Activated CD8-positive, alpha-beta memory T cell treated with anti-CD3 and anti-CD28 coated beads, Interleukin-2, amount 10 ng/mL, durations not matched to agents 7 days and 5 days (primary cell): ENCODE measurements at places on chromosomes 3 and 15. TPM values are rescaled to one million over a fixed set of nuclear protein-coding genes. Genes with fewer than 3 reads are reported as not detected.

DCLK3 gene
- total RNA-seq: not detected

GRCh38 chr15:73934281-73934680, 8.0 kb downstream of the LOXL1 start:
- no peak overlapping the region for H3K4me3 ChIP-seq
- no peak overlapping the region for H3K27ac ChIP-seq
- H3K4me1 ChIP-seq: peaks cover 32% of the 10 kb centered on the region
- H3K27me3 ChIP-seq: no peaks in the 10 kb centered on the region

CPNE9 gene
- total RNA-seq: not detected

ULK4 gene
- 13.3 TPM for total RNA-seq

DNA sequence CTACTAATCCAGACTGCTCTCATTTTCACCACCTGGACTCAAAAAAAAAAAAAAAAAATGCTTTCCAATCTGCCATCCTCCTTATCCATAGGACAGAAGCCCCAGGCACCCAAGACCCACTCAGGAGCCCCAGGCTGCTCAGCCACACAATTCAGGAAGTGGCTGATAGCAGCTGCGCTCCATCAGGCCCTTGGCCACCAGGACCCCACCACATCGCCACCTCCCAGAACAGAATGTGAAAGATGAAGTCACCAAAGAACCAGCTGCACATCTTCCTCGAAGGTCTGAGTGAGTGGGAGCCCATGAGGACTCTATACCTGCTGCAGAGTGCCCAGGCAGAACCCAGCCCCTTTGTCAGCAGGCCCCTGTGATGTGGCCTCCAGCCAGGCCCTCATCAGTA, 19.5 kb downstream of the POC1A start:
- H3K27ac ChIP-seq: no peak overlapping the region
- DNase-seq: no peak
- no peak overlapping the region for H3K4me3 ChIP-seq
- H3K4me1 ChIP-seq: peaks cover 18% of the 10 kb centered on the region

AHSG gene
- total RNA-seq: not detected

RYR3 gene
- total RNA-seq: not detected

GRCh38 chr3:6444888-6445658, 415.8 kb upstream of the GRM7 start:
- no peaks in the 10 kb centered on the region for H3K36me3 ChIP-seq
- no peaks in the 10 kb centered on the region for H3K4me1 ChIP-seq
- DNase-seq: no peak
- no peaks in the 10 kb centered on the region for H3K27me3 ChIP-seq
- no peak overlapping the region for H3K4me3 ChIP-seq

GRCh38 chr3:169564883-169565282, 98.6 kb downstream of the MECOM start:
- H3K4me3 ChIP-seq: no peak overlapping the region
- DNase-seq: no peak
- H3K4me1 ChIP-seq: peaks cover 9% of the 10 kb centered on the region
- H3K36me3 ChIP-seq: no peaks in the 10 kb centered on the region
- no peak overlapping the region for H3K27ac ChIP-seq

DNA sequence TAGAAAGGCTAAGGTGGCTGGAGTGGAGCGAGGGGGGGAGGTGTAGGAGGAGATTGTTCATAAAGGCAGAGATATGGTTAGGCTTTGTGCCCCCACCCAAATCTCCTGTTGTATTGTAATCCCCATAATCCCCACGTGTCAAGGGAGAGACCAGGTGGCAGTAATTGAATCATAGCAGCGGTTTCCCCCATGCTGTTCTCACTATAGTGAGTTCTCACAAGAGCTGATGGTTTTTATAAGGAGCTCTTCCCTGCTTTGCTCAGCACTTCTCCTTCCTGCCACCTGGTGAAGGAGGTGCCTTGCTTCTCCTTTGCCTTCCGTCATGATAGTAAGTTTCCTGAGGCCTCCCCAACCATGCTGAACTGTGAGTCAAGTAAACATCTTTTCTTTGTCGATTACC, 64.7 kb upstream of the CFAP161 start:
- H3K27me3 ChIP-seq: peaks cover 3% of the 10 kb centered on the region
- no peak overlapping the region for H3K27ac ChIP-seq
- no peak for DNase-seq
- peaks cover 2% of the 10 kb centered on the region for H3K36me3 ChIP-seq

UQCC5 gene
- total RNA-seq: 15.5 TPM

DNA sequence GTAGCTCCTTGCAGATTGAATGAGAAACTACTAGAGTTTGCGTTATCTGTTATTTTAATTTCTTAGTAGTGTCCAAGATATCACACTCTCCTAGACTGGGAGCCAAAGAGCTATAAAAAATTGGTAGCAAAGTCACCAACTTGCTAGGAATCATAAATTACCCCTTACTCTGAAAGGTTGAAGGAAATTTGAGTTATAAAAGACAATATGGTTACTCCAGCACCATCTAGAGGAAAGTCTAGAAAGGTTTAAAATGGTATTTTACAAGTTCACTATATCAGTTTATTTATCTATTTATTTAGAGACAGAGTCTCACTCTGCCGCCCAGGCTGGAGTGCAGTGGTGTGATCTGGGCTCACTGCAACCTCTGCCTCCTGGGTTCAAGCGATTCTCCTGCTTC, 121.6 kb downstream of the RBPMS2 start:
- DNase-seq: no peak
- H3K4me1 ChIP-seq: peaks cover 21% of the 10 kb centered on the region
- peaks cover 3% of the 10 kb centered on the region for H3K36me3 ChIP-seq
- no peaks in the 10 kb centered on the region for H3K27me3 ChIP-seq
- H3K27ac ChIP-seq: no peak overlapping the region
- H3K4me3 ChIP-seq: no peak overlapping the region

DNA sequence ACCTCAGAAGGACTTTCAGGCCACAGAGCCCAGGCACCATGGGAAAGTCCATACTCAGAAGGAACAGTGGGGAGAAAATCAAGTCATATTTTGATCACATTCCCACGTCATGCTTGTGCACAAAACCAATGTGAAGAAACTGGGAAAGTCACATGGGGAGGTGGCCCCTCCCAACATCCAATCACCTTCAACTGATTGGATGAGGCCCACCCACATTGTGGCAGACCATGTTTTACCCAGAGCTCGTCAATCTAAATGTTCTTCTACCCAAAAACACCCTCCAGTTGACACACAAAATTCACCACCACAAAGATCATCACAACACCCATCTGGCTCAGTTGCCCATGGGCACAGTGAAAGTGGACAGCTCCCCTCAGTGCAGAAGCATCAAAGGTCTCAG, 248.2 kb upstream of the IGF1R start:
- DNase-seq: no peak
- H3K36me3 ChIP-seq: no peaks in the 10 kb centered on the region
- no peaks in the 10 kb centered on the region for H3K4me1 ChIP-seq
- H3K27ac ChIP-seq: no peak overlapping the region
- H3K4me3 ChIP-seq: no peak overlapping the region

DNA sequence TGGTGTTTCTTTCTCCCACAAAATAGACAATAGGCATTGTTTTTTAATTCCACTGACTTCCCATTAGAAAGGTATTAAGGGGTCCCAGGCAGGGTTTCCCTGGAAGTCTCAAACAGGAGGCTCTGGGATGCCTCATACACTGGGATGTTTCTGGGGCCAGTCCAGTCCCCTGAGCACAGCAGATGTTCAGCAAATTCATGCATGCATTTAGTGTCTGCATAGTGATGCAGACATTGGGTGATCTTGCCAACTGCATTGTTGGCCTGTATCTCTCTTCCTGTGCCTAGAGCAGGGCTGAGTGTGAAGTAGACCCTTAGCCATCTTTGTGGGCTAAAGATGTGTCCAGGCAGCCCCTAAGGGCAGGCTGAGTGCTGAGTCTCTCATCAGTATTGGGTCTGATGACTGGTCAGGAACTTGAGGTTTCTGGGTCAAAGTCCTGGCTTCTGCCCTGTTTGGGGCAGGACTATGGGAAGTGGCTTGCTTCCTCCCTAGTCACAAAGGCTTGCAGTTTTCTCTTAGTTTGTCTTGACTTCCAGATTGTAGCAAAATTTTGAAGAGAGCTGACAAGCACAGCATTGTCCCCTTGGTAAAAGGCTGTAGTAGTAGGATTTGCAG, 56.5 kb downstream of the BSN start:
- peak; percentile 28 for DNase-seq
- no peak overlapping the region for H3K4me3 ChIP-seq
- H3K27me3 ChIP-seq: no peaks in the 10 kb centered on the region
- no peaks in the 10 kb centered on the region for H3K4me1 ChIP-seq
- H3K36me3 ChIP-seq: no peaks in the 10 kb centered on the region

DNA sequence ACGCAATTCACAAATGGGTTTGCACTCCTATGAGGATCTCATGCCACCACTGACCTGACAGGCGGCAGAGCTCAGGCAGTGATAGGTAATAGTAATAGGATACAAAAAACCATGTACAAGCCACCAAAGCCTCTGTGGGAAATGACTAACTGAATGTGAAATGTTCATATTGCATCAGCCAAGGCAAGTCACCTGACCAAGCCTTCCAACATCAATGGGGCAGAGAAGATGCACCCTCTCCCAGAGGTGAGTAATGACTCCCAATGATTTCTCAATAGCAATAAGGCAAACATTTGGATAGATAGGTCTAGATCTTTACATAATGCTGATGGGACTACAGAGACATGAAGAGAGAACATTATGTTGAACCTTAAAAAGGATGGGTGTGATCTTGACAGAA, 14.9 kb downstream of the CNTN3 start:
- no peaks in the 10 kb centered on the region for H3K36me3 ChIP-seq
- no peak overlapping the region for H3K27ac ChIP-seq
- DNase-seq: no peak

DNA sequence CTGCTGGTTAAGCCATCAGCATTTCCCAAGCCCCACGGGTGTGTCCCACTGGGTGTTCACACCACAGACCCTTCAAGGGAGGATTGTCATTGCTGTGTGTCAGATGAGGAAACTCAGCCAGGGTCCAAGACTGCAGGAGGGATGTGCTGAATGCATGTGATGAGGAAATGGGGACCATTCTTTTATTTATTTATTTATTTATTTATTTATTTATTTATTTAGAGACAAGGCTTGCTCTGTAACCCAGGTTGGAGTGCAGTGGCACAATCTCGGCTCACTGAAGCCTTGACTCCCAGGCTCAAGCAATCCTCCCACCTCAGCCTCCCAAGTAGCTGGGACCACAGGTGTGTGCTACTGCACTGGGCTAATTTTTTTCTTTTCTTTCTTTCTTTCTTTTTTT, 20.8 kb downstream of the PIF1 start:
- no peaks in the 10 kb centered on the region for H3K36me3 ChIP-seq
- no peak overlapping the region for H3K4me3 ChIP-seq
- peaks cover 7% of the 10 kb centered on the region for H3K27me3 ChIP-seq

GRCh38 chr15:94164202-94164807, 67.1 kb upstream of the MCTP2 start:
- peaks cover 21% of the 10 kb centered on the region for H3K27me3 ChIP-seq
- H3K4me3 ChIP-seq: no peak overlapping the region
- peaks cover 13% of the 10 kb centered on the region for H3K36me3 ChIP-seq
- H3K4me1 ChIP-seq: peaks cover 13% of the 10 kb centered on the region
- H3K27ac ChIP-seq: no peak overlapping the region

DNA sequence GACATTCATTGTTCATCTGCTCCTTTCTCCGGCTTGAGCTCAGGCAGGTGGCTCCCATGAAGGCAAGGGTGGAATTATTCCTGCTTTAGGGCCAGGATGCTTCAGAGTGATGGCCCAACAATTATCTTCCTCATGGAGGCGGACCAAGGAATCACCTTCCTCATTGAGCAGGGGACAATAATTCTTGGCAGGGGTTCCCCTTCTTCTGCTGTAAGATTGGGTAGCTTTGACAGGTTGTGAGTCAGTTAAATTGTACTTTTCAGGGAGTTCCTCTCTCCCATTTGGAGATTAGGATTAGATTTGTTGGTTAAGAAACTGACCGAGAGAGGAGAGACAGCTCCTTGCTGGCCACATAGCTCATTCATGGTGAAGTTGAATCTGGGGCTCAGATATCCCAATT, 31.4 kb upstream of the CD47 start:
- DNase-seq: no peak
- H3K27me3 ChIP-seq: peaks cover 2% of the 10 kb centered on the region
- no peak overlapping the region for H3K4me3 ChIP-seq

DNA sequence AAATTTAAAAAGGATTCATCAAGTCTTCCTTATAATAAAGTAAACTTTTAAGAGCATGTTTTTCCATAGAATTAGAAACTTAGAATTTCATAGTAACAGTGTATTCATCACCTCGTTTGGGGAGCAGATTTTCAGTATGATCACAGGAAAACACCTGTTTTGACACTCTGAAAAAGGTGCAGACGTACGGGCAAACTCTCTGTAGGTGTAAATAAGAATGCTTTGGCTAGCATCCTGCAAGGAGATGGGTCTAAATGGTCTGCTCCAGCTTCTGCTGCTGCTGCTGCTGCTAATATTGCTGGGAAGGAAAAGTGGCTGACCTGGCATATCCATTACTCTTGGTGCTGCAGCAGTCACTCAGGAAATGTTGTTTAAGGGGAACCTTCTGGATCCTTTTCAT, 66.0 kb downstream of the MBNL1 start:
- no peak for DNase-seq
- H3K4me1 ChIP-seq: peaks cover 66% of the 10 kb centered on the region
- peaks cover 57% of the 10 kb centered on the region for H3K36me3 ChIP-seq
- no peak overlapping the region for H3K4me3 ChIP-seq

- H3K27me3 ChIP-seq: peaks cover 10% of the 10 kb centered on the region
- peak overlapping the region; percentile 80 for H3K4me3 ChIP-seq
- peak overlapping the region; percentile 56 for H3K27ac ChIP-seq
- peaks cover 3% of the 10 kb centered on the region for H3K36me3 ChIP-seq
Observed at GRCh38 chr3:39106851-39107387, 508 bp downstream of the GORASP1 start.

GRCh38 chr3:107976202-107976800, 114.5 kb downstream of the CD47 start:
- no peaks in the 10 kb centered on the region for H3K27me3 ChIP-seq
- H3K4me3 ChIP-seq: no peak overlapping the region
- no peak for DNase-seq
- no peaks in the 10 kb centered on the region for H3K36me3 ChIP-seq
- H3K4me1 ChIP-seq: peaks cover 21% of the 10 kb centered on the region

DNA sequence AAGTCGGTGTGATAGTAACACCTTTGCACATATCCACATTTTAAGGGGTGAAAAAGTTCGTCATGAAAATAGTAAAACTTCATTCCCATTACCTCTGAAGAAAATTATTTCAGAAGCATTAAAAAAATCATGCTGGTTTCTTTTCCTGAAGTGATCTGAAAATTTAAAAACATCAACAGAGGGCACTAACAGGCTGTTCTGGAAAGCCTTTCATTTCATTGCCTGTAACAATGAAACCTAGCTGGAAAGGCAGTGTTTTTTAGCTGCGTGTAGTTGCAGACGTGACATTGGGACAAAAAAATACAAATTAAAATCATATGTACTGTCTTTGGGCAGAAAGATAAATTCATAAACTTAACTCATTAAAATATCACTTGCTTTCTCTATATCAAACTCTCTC, 993.8 kb downstream of the GBE1 start:
- DNase-seq: no peak
- no peaks in the 10 kb centered on the region for H3K36me3 ChIP-seq
- no peak overlapping the region for H3K27ac ChIP-seq
- H3K4me3 ChIP-seq: no peak overlapping the region
- H3K4me1 ChIP-seq: no peaks in the 10 kb centered on the region

- H3K27ac ChIP-seq: no peak overlapping the region
- no peaks in the 10 kb centered on the region for H3K36me3 ChIP-seq
- H3K27me3 ChIP-seq: peaks cover 68% of the 10 kb centered on the region
- peaks cover 3% of the 10 kb centered on the region for H3K4me1 ChIP-seq
Observed at GRCh38 chr3:46890132-46890531, 12.6 kb downstream of the PTH1R start.
